Effector CD8-positive, alpha-beta T cell (primary cell): ENCODE measurements at places on chromosomes 12 and 14.

GRCh38 chr14:24299255-24300191 is at the start of the genes DHRS1 and NOP9:
DHRS1 (minus strand) TSS chr14:24299780; CDS start chr14:24299106, 674 bp downstream.
NOP9 (plus strand) TSS chr14:24299850; CDS start chr14:24299955, 105 bp downstream.
- DNase-seq: peak; percentile 88

- no peak for DNase-seq
Observed at GRCh38 chr12:51202718-51203117, 15.1 kb downstream of the POU6F1 start.

DNA sequence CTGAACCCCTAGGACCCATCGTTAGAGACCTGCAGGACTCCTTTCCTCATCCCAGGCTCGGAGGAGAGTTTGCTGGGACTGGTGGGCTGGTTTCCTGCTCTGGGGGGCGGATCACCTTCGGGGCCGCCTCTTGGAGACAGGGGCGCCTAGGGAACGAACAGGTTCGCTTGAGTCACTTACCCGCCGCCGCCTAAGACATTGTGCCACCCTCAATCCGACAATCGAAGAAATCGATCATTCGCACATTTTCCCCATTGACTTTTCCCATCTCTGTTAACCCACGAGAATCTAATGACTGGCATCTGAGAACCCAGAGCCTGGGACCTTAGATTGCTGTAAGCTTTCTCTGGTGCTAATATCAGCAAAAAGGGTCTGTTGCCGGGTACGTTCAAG is 322 bp downstream of the SLC39A9 start:
- DNase-seq: no peak

GRCh38 chr14:84465880-84466279 is 1064.1 kb upstream of the FLRT2 start:
- no peak for DNase-seq

DNA sequence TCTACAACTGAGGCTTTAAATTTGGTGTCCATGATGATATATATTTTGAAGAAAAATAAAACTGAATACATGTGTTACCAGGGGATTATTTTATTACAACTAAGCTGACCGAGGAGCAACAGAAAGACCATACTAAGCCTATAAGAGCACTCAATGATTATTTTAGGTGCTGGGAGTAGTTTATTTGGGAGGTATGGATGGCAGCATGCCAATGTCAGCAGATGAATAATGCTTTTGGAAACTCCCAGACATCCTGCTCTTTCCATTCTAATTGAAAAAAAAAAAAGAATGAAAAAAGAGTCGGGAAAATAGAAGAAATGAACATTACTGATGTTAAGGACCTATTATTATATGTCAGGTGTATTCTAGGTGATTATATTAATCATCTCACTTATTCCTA is 441.2 kb downstream of the BTG1 start:
- no peak for DNase-seq
